ENCODE measurements at places on chromosomes 2 and 18.

- peak; percentile 89 for DNase-seq
Observed at GRCh38 chr18:59848002-59848401, 51.8 kb upstream of the PMAIP1 start.

- DNase-seq = no peak
Observed at GRCh38 chr2:3279236-3279960, 98.2 kb downstream of the EIPR1 start.

DNA sequence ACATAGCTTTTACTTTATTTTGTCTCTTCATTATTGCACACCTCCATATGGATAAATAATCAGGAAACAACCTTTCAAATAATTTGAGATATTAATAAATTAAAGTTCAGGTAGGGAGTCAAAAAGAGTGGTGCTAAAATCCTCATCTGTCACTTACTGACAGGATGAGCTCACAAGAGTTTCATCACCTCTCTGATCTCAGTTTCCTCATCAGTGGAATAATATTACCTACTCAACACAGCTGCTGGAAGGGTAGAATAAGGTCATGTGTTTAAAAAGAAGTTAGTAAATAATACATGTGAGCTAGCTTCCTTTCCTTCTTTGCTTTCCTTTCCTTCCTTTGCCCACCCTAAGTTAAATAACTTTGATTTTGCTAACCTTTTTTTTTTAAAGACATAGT, 61.9 kb downstream of the RDH14 start:
- DNase-seq = no peak

- DNase-seq = no peak
Observed at GRCh38 chr2:771538-771937, 94.3 kb upstream of the TMEM18 start.

DNA sequence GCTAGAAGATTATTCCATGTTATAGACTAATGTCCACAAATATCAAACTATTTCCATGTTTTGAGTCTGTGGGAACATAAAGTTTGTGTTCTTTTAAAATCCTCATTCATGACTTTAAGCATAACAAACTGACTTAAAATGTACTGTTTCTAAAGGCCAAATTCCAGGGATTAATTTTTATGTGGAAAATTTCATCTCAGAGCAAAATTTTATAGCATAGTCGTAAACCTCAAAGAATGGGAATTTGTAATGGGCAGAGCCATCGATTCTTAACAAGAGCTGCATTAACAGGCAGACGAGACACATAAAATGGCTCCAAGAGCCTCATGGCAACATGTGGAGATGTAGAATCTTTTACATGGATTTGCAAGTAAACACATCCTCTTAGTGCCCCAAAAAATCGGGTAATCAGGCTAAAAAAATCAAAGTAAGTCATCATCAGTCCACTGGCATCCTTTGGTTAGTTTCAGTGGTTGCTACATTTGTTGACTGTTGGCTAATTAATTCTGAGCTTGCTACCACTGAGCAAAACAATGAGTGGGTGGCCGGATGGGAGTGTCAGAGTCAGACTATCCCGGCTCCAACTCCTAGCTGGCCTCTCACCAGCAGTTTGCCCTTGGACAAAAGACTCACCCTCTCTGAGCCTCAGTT, 119.6 kb downstream of the FAM210A start:
- no peak for DNase-seq

GRCh38 chr2:232412986-232413385, 6.3 kb downstream of the ALPG start:
- no peak for DNase-seq

DNA sequence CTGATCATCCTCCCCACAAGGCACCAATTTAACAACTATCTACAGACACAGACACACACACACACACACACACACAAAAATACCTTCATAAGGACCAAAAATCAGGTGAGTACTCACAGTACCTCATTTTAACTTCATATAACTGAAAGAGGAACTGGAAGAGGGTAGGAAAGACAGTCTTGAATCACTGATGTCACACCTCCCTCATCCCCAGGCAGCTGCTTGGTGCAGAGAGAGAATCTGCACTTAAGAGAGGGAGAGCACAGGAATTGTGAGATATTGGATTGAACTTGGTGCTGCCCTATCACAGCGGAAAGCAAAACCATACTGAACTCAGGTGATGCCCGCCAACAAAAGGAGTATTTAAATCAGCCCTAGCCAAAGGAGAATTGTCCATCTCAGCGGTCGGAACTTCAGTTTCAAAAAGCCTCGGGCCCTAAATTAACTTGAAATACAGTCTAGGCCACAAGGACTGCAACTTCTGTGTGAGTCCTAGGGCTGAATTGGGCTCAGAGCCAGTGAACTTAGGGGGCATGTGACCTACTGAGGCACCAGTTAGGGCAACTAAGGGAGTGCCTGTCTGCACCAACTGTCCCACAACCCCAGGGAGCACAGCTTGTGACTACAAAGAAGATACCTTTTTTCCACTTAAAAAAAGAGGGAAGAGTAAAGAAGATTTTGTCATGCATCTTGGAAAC, 211.1 kb downstream of the LRATD1 start:
- DNase-seq = no peak

DNA sequence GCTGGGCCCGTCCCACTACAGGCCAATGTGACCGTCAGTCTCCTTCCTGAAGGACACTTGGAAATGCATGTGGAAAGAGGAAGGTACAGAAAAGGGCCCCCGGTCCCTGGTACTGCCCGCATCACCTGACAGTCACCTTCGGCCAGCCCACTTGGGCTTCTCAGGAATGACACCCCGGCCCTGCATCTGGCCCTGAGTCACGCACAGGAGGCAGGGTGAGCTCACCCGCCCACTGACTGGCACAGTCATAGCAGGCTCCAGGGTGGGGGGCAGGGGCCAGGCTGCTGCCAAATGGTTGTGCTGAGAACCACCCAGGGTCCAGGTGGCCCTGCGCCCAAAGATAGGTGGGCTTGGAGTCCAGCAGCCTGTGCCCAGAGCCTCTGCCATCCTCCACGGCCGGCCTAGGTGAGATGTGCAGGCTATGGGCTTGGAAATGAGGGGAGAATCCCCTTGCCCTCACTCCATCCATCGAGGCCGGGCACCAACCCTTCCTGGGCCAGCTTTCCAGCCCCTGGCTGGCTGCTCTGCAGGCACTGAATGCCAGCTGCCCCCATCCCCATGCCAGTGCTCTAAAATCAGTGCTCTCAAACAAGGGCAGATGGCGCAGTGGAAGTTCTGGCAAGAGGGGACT, 14.1 kb downstream of the EMX1 start:
- no peak for DNase-seq

DNA sequence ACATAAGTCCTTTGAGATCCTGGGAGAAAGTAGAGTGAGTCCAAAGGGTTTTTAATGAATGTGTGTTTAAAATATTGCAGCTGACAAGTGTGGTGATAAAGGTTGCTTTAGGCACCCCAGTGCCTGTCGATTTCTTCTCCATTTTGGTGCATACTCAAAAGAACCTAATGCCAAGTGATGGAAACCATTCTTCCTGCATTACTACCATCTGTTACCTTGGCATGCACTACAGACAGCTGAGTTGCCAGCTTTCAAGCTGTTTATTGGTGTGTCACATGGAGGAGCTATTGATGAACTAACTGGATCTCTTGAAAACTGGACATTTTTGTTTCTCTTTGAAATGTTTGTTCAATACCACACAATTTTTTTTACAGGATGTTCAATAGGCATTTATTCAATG, 350.0 kb downstream of the AKAIN1 start:
- no peak for DNase-seq

GRCh38 chr2:42071791-42072190, 24.0 kb downstream of the PKDCC start:
- no peak for DNase-seq

DNA sequence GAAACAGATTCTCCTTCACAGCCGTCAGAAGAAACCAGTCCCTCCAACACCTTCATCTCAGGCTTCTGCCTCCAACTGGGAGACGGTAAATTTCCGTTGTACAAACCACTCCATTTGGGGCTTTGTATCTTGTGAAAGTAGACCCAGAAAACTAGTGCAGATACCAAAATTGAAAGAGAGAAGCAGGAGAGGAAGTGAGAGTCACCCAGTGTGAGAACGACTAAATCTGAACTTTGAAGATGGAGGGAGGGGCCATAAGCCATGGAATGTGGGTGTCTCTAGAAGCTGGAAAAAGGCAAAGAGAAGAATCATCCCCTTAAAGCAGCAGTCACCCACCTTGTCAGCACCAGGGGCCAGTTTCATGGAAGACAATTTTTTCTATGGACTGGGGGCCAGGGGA, 88.3 kb upstream of the LRATD1 start:
- DNase-seq = no peak

DNA sequence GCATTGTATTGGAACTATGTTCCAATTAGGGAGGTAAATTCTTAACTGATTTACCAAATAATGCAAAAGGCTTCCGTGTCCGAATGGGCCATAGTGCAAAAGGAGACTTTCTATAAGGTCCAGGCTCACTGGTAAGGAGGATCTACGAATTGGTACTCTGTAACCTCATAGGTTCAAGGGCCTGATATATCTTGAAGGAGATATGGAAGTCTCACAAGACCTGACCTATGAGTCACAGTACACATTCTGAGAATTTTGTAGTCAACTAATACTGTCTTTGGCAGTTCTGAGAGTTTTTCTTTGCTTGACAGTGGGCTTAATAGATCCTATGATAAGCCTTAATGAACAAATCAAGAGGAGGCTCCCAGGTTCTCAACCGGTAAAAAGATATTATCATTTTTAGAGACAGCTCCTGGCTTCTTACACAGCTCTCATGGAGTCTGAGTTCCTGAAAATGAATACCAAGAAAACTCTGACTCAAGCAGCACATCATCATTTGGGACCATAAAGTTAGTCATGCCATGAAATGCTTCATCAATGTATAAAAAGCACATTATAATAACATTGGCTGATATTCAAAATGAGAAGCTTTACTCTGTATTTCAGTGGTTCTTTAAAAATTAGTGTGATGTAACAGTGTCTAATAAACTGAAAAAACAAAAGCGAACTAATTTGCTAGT, 1275.2 kb upstream of the CRIM1 start:
- no peak for DNase-seq

- no peak for DNase-seq
Observed at GRCh38 chr2:96856776-96857666, 795 bp downstream of the ANKRD39 start.

GRCh38 chr2:96470636-96471035, 34.5 kb downstream of the NEURL3 start:
- DNase-seq = no peak

DNA sequence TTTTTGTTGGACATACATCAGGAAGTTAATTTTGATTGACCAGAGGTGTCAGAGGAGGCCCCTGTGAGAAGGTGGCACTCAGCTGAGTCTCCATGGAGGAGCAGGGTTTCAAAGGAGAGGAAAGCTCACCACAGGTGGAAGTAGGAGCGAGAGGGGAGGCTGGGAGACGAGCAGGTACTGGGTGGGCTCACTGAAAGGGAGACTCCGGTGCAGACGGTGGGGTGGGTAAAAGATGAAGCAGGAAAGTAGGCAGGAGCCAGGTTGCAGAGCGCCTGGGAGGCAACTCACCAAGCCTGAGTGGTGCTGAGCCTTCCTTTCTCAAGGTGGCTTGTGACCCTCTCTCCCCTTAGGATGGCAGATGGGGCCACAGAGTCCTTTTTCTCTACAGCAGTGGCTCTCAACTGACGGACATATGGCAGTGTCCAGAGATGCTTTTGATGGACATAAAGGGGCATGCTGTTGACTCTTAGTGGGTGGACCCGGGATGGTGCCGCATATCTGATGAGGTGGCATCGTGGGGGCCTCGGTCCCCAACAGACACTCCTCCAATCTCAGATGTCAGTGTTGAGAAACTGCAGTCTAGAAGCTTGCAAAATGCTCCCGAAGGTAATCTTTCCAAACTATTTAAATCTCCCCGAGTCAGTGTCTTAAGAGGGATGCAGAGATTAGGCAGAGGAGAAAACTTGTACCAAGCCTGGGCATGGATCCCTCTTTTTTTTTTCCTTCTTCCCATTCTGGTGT, 64.0 kb downstream of the LPIN1 start:
- no peak for DNase-seq
